ENCODE measurements at places on chromosomes 11 and 22.

GRCh38 chr11:1437500-1437899 is 47.8 kb downstream of the BRSK2 start:
- no peak for DNase-seq

- no peak for DNase-seq
Observed at GRCh38 chr22:46727813-46728364, 10.2 kb downstream of the CERK start.

DNA sequence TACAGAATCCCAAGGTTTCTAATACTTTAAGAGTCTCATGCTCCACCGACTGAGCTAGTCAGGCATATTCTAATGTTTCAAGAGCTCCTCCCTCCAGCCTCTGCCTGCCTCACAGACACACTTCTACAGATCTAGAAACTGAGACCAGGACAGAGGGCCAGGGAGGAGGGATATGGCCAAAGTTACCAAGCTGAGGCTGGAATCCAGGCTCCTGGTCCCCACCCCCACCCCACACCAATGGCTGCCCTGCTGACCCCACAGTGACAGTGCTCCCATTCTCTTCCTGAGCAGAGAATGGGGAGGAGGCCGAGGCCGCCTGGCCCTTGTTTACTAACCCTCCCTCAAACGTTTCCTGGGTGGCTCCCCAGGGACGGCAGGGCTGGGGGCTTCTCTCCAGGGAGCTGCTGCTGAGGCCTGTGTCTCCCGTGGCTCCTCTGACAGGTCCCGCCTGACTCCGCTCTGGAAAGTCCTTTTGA is 2.2 kb downstream of the PLEKHB1 start:
- DNase-seq: no peak

DNA sequence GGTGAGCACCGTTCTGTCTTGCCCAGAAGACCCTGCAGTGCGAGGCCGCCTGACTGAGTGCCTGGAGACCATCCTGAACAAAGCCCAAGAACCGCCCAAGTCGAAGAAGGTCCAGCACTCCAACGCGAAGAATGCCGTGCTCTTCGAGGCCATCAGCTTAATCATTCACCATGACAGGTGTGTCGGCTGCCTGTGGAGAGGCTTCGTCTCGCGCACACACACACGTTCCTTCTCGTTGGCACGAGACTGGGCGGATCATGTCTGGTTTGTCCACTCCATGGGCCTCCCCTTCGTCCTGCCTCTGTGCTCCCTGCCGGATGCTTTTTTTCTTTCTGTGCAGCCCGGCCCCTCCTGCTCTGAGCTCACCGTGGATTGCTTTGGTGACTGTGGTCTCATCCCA is 51.1 kb downstream of the MUC6 start:
- no peak for DNase-seq

DNA sequence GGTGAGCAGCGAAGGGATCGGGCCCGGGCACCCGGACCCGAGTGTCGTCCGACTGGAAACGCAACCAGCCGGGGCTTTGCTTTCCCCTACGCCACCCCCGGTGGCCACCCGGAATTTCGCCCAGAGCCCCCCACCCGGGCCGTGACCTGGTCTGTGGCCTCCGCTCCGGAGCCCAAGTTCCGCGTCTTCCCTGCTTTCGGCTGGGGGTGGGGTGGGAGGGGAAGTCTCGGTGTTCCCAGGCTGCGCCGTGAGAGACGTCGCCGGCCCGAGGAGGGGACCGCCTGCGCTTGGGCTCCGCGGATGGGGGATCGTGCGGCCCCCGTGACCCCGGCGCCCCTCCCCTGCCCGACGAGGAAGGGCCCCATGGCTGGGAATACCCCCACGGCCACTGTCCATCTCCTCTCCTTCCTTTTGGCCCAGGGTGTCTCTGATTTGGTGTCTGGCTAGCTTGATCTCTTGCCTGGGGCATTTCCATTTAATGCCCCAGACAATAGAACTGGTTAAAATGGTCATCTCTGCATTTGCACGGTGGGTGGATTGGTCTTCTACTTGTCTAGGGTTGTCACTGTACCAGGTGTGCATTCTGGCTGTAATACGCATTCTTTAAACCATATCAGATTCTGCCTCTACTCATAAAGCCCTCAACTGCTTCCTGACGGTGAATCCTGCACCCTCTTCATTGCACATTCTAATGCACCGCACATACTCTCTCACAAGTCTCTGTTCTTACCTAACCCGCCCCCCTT is 789 bp downstream of the SIK2 start:
- no peak for DNase-seq

All from stimulated activated naive CD4-positive, alpha-beta T cell treated with Interleukin-2 at 50 U/mL for 16 hours (primary cell).